SK-N-SH (cell line): ENCODE measurements at places on chromosomes 12 and 14.

DNA sequence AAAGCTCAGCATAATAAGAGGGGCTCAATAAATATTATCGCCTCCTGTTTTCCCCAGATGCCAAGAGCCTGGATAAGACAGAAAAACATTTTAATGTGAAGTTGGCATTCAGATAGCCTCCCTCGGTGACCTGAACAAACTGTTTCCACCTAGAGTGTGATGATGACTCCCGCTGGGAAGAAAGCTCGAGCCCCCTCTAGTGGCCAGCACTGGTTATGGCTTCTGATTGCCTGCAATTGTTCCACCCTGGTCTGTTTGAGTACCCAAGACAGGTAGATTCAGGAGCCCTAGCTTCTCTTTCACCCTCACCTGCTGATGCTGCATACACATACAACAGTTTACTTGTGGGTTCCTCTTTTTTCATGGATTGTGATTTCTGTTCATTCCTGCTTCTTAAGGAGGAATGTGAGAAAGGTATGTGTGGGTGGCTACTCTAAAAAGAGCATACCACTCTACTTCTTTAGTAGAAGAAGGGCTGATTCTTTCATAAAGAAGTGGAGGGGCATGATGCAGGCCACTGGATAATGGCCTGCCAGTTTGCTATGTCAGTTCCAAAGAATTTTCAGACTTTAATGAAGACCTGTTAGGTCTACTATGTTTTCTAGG is 6.4 kb downstream of the ERG28 start:
- DNase-seq = peak; percentile 77

DNA sequence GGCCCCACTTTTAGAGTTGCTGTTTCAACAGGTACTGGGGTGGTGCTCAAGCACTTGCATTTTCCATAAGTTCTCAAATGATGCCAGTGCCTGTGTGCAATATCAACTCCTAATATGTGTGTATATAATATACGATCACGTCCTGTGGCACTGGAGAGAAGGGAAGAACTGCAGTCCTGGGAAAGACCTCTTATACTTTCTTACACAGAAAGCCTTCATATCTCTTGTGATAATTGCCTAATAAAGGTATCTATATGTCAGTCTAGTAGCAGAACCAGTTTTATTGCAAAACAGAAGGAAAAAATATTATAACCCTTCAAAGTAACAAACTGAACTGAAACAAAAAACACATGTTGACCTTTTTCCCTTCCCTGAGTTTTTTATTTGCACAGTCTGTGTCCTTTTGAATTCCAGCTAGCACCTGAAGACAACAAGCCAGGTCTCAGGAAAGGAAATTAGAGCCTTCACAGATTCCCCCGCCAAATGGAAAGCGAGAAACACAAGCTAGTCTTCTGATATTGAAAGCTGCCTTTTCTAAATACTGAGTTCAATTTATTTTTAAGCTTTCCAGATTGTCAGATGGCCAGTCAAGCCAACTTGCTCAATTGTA is 44.4 kb downstream of the IGF1 start:
- no peak for DNase-seq

DNA sequence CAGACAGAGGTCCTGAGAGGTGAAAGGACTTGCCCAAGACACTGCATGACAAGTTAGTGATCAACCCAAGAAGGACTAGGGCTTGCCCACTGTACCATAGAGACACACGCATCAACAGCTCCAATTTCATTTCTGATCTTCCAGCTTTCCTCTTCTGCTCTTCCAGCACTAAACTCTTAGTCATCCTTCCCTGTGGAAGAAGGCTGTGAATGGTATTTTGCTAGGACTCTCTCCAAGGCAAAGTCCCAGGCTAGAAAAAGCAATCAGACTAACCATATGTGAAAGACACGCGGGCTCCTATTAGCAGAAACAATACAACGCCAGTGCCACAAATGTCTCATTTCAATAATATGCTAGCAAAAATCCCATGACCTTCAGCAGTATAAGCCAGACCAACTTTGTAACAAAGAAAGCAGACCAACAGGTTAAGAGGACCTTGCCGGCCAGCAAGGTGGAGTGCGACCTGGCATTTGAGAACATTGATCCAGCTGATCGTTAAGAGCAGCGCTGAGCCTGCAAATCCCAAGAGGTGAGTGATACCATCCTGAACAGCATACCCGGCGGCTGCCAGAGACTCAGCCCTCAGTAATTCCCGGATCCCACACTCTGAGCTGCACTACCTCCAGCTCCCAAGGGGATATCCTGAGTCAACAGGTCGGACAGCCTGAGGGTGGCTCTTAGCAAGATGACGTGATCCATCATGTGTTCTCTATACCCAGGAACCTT is 132.5 kb downstream of the FOXN3 start:
- DNase-seq = no peak

GRCh38 chr12:38508246-38508645 is 191.7 kb downstream of the ALG10B start:
- no peak for DNase-seq

DNA sequence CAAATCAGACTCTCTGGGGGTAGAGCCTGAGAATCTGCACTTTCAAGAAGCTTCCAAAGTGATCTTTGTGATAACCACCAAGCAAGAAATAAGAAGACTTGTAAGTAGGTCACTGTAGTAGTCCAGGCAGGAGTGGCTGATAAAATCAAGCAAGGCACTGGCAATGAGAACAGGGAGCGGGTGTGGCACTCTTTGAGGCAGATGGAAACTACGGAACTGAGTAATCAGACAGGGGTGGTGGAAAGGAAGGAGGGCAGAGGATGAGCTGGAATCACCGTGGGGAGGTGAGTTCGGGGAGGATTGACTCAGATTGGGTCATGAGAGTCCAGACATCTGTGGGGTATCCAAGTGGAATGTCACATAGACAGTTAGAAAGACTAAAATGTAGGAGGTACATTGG is 44.4 kb upstream of the PLXNC1 start:
- DNase-seq = no peak

DNA sequence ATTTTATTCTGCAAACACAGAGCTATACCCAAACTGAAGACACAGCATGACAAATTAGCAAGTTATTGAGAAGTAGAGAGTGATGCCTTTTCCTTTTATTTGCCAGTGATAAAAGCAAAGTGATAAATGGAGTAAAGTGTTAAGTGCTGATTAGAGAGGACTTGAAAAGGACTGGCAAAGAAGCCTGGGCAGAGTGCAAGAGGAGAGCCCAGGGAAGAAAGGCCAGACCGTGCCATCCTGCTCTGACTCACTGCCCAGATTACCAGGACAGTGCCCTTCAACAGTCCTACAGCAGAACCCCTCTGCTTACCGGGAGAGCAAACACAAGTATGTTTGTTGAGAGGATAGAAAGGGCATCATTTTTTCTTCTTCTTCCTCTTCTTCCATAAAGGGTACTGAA is 106.5 kb downstream of the ETV6 start:
- DNase-seq = no peak

GRCh38 chr12:10048526-10048925 is 18.0 kb downstream of the CLEC9A start:
- no peak for DNase-seq

GRCh38 chr14:77804592-77804991 is 4.7 kb downstream of the ADCK1 start:
- DNase-seq = no peak

DNA sequence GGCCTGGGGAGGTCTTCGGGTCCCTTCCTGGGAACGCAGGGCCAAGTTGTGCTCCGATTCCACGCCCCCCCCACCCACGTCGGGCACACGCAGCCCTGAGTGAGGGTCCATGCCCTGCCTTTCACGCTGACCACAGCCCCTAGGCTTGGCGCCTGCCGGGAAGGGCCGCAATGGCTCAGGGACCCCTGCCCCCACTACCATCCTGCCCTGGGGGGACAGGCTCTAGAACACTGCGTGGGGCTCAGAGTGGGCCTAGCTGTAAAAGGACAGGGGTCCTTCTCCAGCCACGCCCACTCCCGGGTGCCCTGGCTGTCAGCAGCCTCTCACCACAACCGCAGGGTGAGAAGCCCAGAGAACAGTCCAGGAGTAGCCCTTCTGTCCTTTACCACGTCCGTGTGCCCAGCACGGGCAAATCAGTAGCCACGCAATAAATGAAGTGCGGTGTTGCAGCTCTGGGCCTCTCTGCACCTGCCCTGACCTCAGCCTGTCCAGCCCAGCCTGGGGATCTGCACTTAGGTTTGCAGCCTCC is 9.4 kb upstream of the GPR68 start:
- no peak for DNase-seq

- DNase-seq = peak; percentile 56
These were observed 7.3 kb upstream of the FGF23 start for GRCh38 chr12:4386801-4387200.
